ENCODE measurements at places on chromosomes 12 and 14. TPM values are rescaled to one million over a fixed set of nuclear protein-coding genes. Genes with fewer than 3 reads are reported as not detected.
A peak's percentile ranks its signal among the peaks of the same experiment; 100 is the strongest.

DNA sequence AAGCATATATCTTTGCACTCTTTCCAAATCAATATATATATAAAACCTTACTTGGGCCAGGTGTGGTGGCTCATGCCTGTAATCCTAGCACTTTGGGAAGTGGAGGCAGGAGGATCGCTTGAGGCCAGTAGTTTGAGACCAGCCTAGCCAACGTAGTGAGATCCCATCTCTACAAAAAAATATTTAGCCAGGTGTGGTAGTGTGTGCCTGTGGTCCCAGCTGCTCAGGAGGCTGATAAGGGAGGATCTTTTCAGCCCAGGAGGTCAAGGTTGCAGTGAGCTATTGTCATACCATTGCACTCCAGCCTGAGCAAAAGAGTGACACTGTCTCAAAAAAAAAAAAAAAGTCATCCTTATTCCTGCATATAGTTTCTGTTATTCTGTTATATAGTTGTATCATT is 14.4 kb downstream of the OS9 start:
- DNase-seq: no peak

DNA sequence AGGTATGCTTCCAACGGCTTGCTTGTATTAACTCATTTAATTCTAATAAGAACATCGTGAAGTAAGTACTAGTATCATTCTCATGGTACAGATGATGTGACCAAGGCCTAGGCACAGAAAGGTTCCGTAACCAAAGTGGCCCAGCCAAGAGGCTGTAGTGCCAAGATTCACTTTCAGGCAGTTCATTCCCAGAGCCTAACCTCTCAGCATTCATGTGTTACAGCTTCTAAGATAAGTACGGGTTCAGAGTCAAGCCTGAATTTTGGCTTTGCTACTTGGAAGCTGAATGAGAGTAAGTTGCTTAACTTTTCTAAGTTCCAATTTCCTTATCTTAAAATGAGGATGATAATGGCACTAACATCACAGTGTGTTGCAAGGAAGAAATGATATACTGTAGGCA is 379.9 kb downstream of the AEBP2 start:
- DNase-seq: no peak

DNA sequence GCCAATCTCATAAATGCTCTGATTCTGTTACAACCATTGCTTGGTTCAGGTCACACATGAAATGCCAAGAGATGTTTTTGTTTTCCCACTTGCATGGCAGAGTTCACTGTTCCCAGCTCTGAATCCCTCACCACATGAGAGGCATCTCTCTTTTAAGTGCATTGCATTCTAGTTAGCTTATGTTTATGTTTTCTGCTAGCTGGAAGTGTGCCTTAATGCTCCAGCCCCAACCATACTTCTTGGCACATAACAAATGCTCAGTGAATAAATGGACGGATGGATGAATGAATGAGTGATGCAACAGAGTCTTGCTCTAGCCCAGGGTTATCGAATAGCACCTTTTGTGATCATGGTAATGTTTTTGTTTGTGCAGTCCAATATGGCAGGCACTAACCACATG is 197.3 kb downstream of the PPM1H start:
- DNase-seq: no peak

DNA sequence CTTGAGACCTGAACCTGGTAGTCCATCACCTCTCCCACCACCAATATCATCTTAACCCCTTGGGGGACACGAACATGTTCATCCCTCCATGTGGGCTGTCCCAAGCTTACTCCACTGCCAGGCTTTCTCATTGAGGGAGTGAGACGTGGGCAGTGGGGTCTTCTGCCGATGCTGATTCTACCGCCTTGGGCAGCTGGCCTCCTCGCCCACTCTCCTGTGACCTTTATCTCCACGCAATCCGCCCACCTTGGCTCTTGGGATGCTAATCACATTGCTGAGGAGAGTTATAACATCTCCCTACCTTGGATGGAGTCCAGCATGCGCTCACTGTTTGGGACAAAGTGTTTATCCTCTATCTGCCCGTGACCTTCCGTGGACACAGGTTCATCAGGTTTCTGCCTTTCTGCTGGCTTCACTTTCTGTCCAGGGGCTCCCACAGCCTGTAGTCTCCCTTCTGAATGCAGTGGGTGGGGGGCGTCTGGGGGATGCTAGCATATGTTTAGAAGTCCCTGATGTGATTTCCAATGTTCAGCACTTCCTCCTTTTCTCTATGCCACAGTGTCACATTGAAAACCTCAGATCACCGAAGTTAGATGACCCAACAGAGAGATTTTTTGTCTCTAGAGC is 53.2 kb upstream of the ESRRB start:
- DNase-seq: no peak

- no peak for DNase-seq
These were observed 23.0 kb upstream of the RAB21 start for GRCh38 chr12:71731439-71732356.

- DNase-seq: no peak
These were observed 6.7 kb upstream of the SLC15A4 start for GRCh38 chr12:128830505-128830893.

- peak; percentile 73 for DNase-seq
These were observed 59.0 kb upstream of the SCN8A start for GRCh38 chr12:51531978-51532497.

Gene TDRD9
- total RNA-seq: 0.83 TPM

Gene AJUBA
- total RNA-seq: 61.7 TPM

Gene MMP19
- total RNA-seq: 0.31 TPM
